ENCODE measurements at places on chromosomes 4 and X.

DNA sequence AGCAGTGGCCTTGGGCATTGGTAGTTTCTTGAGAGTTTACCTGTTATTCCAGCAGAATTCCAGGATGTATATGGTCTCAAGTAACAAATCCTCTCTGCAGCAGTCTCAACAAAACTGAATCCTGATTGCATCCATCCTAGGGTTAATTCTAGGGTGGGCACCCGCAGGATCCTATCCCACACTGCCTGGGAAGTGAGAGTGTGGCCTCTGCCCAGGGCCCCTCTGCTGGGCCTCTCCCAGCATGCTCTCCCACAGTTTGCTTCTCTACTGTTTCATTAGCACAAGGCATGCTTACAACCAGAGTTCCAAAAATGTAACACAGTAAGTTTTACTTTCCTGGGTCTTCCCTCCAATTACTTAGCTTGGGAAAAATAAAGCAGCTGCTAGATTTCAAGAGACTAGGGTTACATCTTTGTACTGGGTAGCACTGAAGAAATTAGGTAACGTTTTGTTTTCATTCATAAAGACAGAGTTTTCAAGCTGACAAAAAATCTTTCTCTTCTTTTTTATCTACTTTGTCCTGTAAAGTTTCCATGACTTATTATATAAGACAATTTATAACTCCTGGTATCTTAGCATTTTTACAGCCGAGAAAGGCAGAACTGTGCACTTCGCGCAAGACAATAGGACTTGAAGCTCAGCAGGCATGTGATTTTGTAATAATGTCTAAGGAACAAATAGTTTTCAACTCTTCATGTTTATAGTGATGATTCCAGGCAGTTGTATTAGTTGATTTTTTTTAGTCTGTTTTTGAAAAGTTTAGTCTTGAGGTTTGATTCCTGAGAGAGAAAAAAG is 131.2 kb upstream of the PCDH18 start:
- DNase-seq, result no peak

GRCh38 chrX:48782795-48783194 is 3.6 kb upstream of the GATA1 start:
- DNase-seq, result no peak

GRCh38 chr4:124904723-124905388 is 192.3 kb upstream of the ANKRD50 start:
- DNase-seq, result no peak

- DNase-seq, result peak; percentile 9
These were observed 338 bp upstream of the KLHL2 start for GRCh38 chr4:165207016-165207430.

- DNase-seq, result no peak
These were observed 17.6 kb downstream of the G3BP2 start for GRCh38 chr4:75655562-75655961.

DNA sequence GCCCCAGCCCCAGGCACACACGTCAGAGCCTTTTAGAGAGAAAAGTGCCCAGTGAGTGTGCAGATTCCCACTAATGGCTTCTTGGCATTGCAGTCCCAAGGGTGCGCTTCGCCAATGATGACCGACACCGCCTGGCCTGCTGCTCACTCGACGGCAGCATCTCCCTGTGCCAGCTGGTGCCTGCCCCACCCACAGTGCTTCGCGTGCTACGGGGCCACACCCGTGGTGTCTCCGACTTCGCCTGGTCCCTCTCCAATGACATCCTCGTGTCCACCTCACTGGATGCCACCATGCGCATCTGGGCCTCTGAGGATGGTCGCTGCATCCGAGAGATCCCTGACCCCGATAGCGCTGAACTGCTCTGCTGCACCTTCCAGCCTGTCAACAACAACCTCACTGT is 2.9 kb downstream of the WDR13 start:
- DNase-seq, result no peak

DNA sequence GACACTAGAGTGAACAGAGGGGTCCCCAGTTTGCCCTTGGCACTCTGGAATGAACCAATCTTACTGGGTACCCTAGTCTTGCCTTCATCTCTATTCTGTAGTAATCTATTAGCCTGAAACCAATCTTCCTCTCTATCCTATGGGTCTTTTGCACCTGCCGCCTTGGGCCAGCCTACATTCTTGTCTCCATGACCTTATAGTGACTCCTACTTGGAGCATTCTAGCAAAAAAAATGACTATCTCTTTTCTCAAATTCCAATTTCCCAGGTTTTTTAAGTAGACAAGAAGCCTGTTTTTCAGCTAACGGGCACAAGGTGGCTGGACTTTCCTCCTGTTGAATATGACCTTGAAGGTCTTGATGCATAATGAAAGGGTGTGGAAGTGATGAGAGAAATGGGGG is 568.7 kb downstream of the TRAM1L1 start:
- no peak for DNase-seq

- peak; percentile 61 for DNase-seq
These were observed 81.4 kb downstream of the CEP44 start for GRCh38 chr4:174365018-174365587.

DNA sequence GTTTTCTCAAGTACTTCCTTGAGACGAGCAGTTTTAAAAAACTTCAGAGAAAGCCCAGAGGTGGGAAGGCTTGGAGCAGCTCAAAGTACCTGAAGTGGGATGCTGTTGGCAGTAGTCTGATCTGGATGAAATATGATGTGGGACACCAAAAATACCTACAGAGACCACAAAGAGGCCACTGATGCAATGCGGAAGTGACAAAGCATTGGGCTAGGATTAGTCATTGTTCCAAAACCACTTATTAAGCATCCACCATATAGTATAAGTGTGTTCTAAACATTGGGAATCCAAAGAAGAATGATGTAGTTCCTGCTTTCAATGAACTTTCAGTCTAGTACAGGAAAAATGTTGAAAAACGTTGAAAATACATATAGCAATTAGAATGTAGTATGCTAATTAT is 386.1 kb upstream of the CNKSR2 start:
- DNase-seq, result no peak

- no peak for DNase-seq
These were observed 171.9 kb downstream of the MAD2L1 start for GRCh38 chr4:119894650-119895208.
